ENCODE measurements at places on chromosomes 7 and 10.
A peak's percentile ranks its signal among the peaks of the same experiment; 100 is the strongest.

GRCh38 chr10:35903021-35903420 lies 260.9 kb upstream of the FZD8 start:
- DNase-seq: no peak

DNA sequence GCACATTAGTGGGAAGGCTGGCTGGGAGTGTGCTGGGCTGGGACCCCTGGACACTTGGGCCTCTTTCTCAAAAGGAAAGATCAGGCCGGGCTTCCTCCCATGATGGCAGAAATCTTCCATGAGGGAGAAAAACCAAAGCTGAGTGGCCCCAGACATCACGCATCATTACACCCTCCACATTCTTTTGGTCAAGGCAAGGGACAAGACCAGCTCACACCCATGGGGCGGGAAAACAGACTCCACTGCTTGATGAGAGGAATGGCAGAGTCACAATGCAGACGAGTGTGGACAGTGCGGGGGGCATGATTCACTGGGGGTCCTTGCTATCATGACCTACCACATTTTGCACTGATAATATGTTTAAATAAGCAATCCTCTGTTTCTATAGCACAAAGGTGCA lies 73.3 kb downstream of the CREB3L2 start:
- no peak for DNase-seq

GRCh38 chr10:72935361-72935760 lies 19.2 kb downstream of the PLA2G12B start:
- no peak for DNase-seq

GRCh38 chr7:72538147-72538546 lies 126.0 kb upstream of the CALN1 start:
- DNase-seq: no peak

- peak; percentile 32 for DNase-seq
These were observed 23.1 kb upstream of the BMPER start for GRCh38 chr7:33882040-33882837.

DNA sequence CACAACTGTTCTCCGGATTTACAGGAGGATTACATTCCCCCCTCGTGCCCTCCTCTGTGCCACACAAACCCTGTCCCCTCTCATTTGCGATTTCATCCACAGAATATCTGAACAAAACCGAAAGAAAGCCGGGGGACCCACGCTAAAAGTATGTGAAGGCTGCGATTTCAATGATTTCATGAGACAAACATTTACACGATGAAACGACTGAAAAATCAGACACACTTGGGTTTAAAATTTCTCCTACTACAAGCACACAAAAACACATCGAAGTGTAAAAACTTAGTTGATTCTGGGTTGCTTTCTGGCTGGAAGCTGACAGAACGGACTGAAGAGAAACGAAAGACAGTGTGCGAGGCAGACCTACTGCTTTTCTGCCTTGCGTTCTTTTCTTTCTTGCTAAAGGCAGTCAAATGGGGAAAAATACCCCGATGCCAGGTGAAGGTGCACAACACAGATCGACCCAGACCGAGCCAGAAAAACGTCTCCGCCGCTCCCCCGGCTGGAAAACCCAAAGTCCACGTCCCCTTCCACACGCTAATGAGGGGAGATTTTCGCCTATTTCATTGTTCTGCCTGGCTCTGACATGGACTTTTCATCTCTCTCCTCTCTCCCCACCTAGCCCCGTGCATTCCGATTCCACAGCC lies 1.2 kb downstream of the HIPK2 start:
- peak; percentile 47 for DNase-seq

DNA sequence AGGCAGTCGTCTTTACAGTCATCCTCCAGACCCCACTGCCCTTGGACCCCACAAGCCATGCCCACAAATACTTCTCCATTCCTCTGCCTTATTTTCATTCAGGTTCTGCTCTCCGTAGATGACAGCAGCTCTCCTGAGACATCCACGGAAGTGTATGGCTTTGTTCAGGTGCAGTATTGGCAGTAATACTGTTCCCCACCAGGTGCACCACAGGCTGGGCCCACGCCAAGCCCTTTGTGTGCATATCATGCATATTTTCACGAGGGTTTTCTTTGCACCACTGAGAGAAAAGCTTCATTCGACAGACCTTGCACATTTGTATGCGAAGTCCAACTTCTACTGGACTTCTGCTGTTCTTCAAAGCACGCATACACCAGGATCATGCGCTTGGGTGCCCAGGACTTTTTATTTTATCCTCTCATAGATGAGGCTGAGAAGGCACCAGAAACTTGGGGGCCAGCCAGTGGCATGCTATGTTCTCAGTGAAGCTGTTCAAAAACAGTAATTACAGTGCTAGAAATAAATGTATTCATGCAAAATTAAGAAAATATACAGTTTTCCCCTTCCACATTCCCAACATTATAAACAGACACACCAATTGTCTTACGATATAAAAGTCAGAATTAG lies 37.8 kb upstream of the PITRM1 start:
- no peak for DNase-seq

GRCh38 chr7:124643311-124643811 lies 122.2 kb downstream of the GPR37 start:
- no peak for DNase-seq

DNA sequence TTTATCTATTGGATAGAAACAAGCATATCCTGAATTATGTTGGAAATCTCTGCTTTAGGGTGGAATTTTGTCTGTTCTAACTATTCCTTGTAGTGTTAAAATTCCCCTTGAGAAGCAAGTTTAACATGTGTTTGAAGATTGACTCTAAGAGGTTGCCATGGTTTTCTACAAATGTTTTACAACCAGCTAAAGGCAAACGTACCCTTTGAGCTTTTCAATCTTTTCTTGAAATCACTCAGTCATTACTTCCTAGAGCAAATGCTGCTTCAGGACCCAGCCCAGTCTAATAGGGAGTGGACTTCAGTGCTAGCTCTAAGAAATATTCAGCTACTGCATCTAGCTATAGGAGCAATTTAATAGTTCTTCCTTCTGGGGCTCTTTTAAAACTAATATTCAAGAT lies 118.8 kb upstream of the IFRD1 start:
- DNase-seq: no peak

GRCh38 chr7:4240042-4240441 lies 442.1 kb upstream of the FOXK1 start:
- DNase-seq: no peak

DNA sequence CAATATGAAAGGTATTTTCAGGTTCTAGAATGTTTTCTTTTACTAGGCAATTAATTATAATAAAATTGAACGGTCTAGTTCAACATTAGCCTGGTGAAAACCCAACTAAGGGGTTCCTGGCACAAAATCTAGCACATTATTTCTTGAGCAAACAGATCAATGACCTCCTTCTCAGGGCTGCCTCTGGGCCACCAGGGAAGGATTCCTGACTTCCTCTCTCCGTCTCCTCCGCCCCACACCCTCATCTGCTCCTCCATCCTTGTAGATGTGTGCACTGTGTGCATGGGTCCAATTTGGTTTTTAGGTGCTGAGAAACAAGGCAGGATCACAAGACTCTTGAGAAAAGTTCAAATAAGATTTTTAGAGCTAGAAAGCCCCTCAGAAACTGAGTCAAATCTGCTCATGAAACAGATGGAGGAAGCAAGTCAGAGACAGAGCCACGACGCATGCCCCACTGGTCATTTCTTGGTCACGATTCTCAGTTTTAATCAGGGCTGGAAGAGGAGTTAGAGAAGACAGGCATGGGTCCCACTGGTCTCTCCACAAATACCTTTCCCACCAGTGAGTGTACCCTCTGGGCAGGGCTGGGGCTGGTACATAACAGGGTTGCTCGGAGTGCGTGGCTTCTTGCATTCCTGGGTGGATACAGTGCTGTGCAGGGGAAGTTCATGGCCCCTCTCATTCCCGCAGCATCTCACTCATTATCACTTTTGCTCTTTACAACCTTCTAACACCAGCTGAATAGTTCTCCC lies 3.8 kb downstream of the TRPV6 start:
- no peak for DNase-seq

DNA sequence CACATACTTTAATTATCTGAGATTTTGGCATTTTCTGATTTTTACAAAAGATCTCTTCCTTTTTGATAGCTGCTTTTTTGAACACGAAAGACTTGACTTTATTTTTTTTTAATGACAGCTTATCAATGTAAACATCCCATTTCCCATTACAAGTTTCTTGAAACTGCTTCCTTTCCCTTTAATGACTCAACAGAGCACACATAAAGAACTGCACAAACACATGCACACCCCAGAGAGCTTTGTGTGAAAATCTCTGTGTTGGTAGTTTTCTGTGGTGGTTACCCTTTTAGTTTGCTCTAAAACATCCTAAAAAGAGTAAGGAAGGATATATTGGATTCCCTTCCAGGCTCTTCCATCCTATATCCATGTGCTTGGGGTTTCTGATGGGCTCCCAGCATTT lies 125.1 kb upstream of the ZNF32 start:
- DNase-seq: no peak

GRCh38 chr10:103021900-103022293 lies 103.8 kb downstream of the CNNM2 start:
- DNase-seq: peak; percentile 17

- no peak for DNase-seq
These were observed 127.9 kb downstream of the NRF1 start for GRCh38 chr7:129739427-129739826.

GRCh38 chr10:67788028-67788886 lies 49.7 kb downstream of the DNAJC12 start:
- peak; percentile 64 for DNase-seq

DNA sequence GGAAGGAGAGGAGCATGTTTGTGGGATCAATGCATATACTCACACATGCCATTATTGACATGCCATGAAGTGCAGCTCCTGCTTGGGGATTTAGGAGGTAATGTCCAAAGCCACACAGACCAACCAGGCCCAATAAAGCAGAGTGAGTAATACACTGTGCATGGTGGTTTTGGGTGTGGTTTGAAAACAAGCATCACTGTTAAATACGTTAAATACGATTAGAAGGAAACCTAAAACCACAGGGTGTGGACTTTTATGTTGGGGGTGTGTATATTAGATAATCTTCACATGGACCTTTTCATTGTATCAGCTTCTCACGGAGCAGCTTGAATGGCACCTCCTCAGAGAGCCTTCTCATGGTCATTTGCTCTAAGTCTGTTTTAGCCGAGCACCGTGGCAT lies 10.4 kb upstream of the EIF3A start:
- peak; percentile 81 for DNase-seq

DNA sequence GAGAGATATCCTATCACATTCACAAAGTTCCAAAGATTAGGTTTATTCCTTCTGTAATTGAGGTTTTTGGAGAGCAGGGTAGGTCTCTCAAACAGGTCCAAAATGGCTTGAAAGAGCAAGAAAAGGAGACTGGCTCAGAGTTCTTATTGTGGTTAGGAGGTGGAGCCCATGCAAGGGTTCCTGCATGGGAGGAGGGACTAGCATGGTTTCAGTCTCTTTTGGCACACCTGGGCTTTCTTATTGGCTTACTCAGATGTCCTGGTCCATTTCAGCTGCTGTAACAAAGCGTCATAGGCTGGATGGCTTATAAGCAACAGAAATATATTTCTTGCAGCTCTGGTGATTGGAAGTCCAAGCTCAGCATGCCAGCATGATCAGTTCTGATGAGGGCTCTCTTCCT lies 493.1 kb downstream of the REEP3 start:
- no peak for DNase-seq

DNA sequence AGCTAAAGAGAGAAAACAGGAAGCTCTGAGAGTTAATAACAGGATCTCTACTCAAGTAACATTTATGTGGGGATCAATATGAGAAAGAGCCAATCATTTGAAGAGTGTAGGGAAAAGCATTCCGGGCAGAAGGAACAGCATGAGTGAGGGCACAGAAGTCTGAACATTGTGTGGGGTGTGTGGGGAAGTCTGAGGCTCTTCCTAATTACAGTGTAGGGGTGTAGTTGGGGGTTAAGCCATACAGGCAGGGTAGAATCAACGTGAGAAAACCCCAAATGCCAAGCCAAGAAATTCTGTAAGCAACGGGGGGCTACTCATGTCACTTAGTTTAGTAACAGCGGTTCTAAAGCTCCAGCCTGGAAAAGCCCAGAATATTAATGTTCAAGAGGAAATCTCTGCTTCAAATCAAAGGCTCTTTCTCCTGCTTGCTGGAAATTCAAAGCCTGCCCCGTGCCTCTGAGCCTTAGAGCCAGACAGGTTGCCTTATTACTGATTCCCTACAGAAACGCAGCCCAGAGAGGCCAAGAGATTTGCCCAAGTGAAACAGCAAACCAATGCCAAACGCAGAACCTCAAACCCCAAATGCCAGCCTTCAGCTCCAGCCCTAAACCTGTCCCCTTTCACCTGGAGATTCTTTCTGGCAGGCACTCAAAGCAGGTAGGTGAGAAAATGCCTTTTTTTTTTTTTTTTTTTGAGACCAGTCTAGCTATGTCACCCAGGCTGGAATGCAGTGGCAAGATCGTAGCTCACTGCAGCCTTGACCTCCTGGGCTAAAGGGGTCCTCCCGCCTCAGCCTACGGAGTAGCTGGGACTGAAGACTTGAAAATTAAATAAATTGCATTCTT lies 36.1 kb downstream of the DNAJB12 start:
- no peak for DNase-seq
